Astrocyte (in vitro differentiated cells and primary cell): ENCODE measurements at places on chromosomes 6 and 20.

GRCh38 chr6:36914227-36914794 lies 28.6 kb downstream of the C6orf89 start:
- DNase-seq: no peak

GRCh38 chr6:116088946-116089345 lies 11.7 kb upstream of the NT5DC1 start:
- DNase-seq: peak; percentile 57

DNA sequence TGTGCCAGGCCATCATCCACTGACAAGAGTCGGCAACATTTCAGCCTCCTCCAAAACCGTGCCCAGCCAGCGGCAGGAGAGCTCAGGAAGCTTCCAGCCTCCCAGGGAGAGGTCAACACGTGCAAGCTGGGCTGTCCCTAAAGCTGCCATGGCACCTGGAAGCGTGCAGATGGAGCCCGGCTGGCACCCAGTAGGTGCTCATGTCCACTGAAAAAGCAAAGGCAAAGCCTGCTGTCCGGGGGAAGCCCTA lies 14.4 kb upstream of the TLDC2 start:
- DNase-seq: no peak

- no peak for DNase-seq
These were observed 5.6 kb upstream of the BLCAP start for GRCh38 chr20:37533154-37533715.

DNA sequence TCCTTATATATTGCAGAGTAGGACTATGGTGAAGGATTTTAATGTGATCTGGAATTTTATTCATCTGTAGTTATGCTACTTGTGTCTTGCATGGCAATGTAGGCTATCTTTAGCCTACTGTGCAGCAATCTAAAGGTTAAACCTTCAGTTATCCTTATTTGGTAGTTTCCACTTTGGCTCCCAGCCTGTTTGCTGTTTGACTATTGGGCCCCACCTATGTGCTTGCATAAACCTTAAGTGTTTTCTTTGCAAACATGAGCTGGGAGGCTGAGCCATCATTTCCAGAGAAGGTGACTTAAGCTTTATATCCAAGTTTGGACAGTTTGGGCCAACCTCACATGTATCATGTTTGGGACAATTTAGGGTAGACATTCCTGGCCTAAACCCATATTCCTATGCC lies 537.5 kb downstream of the BTBD3 start:
- no peak for DNase-seq

- no peak for DNase-seq
These were observed 90.2 kb downstream of the PHACTR1 start for GRCh38 chr6:12806796-12807195.

GRCh38 chr6:144219056-144219685 lies 66.0 kb upstream of the UTRN start:
- peak; percentile 35 for DNase-seq

DNA sequence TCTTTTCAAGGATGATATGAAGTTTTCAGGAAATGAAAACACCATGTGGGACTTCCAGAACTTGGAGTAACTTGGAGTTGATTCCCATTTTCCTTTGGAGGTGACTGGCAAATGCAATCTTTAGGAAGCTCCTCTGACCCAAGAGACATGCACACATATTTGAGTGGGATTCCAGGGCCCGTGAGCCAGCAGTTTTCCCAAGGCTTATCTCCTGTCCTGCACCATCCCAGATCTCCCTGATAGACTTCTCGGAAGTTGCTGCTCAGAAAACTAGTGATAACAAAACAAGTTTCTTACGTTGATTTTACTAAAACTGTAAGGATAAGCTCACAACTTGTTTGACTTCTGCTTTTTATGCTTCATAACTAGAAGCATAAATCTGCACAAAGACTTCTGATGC lies 25.6 kb downstream of the SLC35F1 start:
- no peak for DNase-seq

DNA sequence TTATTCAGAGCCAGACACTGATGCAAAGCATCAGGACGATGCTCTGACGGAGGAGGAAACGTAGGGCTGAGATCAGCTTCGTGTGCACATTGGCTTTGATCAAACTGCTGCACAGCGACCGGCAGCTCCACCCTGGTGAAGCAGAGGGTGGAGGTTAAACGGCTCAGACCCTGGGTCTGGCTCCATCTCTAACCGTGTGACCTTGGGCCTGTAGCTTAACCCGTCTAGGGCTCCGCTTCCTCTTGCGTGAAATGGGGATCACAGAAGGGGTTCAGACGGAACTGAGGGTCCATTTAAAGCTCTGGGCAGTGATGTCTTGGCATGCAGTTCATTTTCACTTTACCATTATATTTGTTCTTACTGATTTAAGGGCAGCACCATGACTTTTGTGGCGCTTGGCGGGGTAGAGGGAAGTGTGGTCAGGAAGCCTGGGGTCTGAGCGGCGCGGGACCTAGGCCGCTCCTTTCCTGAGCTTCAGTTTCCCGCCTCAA lies 644 bp downstream of the RBL1 start:
- DNase-seq: no peak

DNA sequence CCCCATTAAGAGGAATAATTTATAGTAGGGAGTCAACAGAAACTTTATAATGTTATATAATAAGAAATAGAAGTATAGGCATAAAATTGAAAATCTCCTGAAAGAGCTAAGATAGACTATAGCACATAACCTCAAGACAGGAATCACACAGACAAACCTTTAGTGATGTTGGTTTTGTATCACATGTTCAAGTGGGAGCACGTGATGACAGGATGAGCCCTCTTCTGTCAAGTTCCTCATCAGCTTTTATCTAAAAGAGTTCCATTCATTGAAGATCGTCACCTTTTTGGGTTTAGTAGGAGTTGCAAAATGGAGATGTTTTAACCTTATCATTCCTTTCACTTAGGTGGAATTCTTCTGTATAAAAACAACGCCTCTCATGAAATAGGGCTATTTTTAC lies 127.0 kb downstream of the MCHR2 start:
- no peak for DNase-seq

- DNase-seq: no peak
These were observed 104.9 kb downstream of the OGFRL1 start for GRCh38 chr6:71393471-71393870.

GRCh38 chr6:29651413-29652197 lies 5.3 kb upstream of the MOG start:
- peak; percentile 19 for DNase-seq

DNA sequence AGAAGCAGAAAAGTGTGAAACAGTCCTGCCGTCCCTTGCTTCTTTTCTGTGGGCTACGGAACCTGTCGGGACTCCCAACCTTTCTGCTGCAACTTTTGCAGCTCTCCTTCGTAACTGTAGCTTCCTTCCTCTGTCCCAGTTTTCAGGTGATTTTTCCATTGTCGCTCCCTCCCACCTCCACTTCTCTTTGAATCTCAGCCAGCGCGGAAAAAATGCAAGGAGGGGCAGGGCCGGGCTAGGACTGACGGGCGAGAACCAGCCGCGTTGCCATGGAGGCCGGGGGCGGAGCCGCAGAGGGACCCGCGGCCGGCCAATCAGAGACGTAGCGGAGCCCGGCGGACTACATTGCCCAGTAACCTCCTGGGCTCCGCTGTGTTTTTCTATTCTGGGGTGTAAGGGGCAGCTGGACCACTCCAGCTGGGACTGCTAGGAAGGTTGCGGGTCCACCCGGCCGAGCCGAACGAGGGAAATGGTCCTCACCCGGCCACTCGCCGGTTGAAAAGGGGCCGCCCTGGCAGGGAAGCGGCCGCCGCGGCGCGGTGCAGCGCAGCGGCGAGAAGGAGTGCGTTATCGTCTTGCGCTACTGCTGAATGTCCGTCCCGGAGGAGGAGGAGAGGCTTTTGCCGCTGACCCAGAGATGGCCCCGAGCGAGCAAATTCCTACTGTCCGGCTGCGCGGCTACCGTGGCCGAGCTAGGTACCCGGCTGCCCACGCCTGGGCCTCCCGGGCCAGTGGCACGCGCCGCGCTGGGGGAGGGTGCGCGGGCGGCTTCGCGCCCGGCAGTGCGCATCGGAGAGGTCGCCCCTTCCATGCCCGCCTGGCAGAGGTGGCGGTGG lies at the start of the genes CYP39A1 and SLC25A27:
CYP39A1 (minus strand) TSS at position 216 of the 836 bp plus-strand sequence. CDS start 236 bp downstream, outside the sequence.
SLC25A27 (plus strand) TSS at position 373 of the 836 bp plus-strand sequence; CDS start at position 591, 218 bp downstream.
- DNase-seq: peak; percentile 70

GRCh38 chr20:10250902-10251301 lies 32.3 kb downstream of the SNAP25 start:
- peak; percentile 26 for DNase-seq

- peak; percentile 48 for DNase-seq
These were observed 1027.3 kb upstream of the CITED2 start for GRCh38 chr6:140401761-140402160.

GRCh38 chr20:41352106-41352505 lies 11.5 kb downstream of the LPIN3 start:
- no peak for DNase-seq
